Esophagus muscularis mucosa (tissue), 4 donors: ENCODE measurements at places on chromosomes 5 and 9.
A peak's percentile ranks its signal among the peaks of the same experiment; 100 is the strongest.

- no peaks in the 10 kb centered on the region for H3K27me3 ChIP-seq
- H3K27ac ChIP-seq = no peak overlapping the region
- DNase-seq = no peak
- H3K4me3 ChIP-seq = no peak overlapping the region
- no peaks in the 10 kb centered on the region for H3K36me3 ChIP-seq
Measured at GRCh38 chr9:98124637-98125426, 5.8 kb upstream of the TRIM14 start.

DNA sequence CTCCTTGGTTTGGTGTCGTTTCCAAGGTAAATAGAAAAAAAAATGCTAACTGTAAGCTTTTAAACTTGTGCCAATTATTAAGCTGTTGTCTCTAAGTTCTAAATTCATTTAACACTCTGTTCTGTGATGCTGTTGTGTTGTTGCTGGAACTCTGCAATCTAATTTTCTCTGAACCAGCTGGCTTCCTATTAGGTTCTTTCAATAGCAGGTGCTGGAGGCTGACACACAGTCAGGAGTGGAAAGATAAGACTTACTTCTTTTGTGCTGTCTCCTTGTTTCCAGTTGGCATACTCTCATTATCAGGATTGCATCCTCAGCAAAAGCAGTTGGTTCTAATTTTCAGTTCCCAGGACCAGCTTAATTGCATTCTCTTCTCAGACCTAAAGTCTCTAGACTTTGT lies 1252.6 kb upstream of the NUDT12 start:
- no peaks in the 10 kb centered on the region for H3K4me1 ChIP-seq
- no peak for DNase-seq
- H3K27me3 ChIP-seq = no peaks in the 10 kb centered on the region
- H3K36me3 ChIP-seq = no peaks in the 10 kb centered on the region
- H3K4me3 ChIP-seq = no peak overlapping the region

GRCh38 chr5:91850031-91850430 lies 466.9 kb upstream of the ARRDC3 start:
- DNase-seq = no peak
- H3K27me3 ChIP-seq = no peaks in the 10 kb centered on the region
- no peak overlapping the region for H3K4me3 ChIP-seq

DNA sequence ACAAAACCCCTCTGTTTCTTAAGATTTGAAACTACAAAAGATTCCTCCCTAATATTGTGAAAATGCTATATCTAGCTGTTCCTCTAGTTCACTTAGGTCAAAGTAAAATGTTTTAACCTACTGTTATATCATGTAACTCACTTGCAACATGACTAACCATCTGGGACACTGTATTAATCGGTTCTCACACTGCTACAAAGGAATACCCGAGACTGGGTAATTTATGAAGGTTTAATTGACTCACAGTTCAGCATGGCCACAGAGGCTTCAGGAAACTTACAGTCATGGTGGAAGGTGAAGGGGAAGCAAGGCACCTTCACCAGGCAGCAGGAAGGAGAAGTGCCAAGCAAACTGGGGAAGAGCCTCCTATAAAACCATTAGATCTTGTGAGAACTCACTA lies 34.7 kb downstream of the DIMT1 start:
- peaks cover 40% of the 10 kb centered on the region for H3K36me3 ChIP-seq
- DNase-seq = no peak
- no peaks in the 10 kb centered on the region for H3K27me3 ChIP-seq
- H3K4me3 ChIP-seq = no peak overlapping the region
- H3K27ac ChIP-seq = no peak overlapping the region

DNA sequence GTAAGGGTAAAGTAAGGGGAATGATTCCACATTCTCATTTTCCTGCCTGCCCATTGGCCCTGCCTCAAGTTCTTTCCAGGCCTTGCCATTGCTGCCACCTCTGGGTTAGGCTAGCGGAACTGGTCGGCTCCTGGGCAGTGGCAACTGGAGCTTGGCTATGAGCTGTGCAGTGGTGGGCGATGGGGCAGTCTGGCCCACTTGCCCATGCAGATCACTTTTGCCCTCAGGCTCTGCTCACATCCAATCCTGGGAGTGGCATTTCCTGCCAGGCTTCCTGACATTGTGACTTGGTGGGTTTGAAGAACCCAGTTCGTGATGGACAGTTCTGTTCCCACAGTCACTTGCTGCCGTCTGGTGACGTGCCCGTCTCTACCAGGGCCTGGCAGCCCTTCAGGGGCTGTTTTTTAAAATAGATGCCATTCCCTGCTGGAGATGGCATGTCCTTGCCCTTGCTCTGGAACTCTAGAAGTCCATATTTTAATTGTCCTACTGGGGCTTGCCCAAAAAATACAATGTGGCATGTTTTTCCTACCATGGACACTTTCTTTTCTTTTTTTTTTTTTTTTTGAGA lies 86.1 kb downstream of the FGF18 start:
- H3K4me1 ChIP-seq = no peaks in the 10 kb centered on the region
- no peaks in the 10 kb centered on the region for H3K36me3 ChIP-seq
- H3K4me3 ChIP-seq = no peak overlapping the region
- H3K27ac ChIP-seq = no peak overlapping the region
- DNase-seq = no peak

- H3K4me3 ChIP-seq = no peak overlapping the region
- no peak overlapping the region for H3K27ac ChIP-seq
- DNase-seq = no peak
- no peaks in the 10 kb centered on the region for H3K4me1 ChIP-seq
- H3K36me3 ChIP-seq = no peaks in the 10 kb centered on the region
- no peaks in the 10 kb centered on the region for H3K27me3 ChIP-seq
Measured at GRCh38 chr5:78920604-78921003, 64.5 kb downstream of the ARSB start.

DNA sequence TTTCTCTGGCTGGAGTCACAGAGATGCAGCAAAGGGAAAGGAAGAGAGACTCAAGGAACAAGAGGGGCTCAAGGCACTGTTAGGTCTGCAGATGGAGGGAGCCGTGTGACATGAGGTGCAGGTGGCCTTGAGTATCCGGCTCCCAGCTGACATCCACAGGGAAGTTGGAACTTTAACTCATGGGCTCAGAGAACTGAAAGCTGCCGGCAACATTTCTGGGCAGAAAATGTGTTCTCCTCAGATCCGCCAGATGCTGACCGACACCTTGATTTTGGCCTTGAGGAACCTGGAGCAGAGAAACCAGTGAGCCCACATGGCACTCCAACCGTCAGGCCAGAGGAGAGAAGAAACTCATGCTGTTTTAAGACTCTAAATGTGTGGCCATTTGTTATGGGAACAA lies 258.1 kb upstream of the IRX2 start:
- DNase-seq = no peak
- H3K27ac ChIP-seq = no peak overlapping the region
- no peaks in the 10 kb centered on the region for H3K27me3 ChIP-seq
- no peaks in the 10 kb centered on the region for H3K36me3 ChIP-seq
- no peak overlapping the region for H3K4me3 ChIP-seq

DNA sequence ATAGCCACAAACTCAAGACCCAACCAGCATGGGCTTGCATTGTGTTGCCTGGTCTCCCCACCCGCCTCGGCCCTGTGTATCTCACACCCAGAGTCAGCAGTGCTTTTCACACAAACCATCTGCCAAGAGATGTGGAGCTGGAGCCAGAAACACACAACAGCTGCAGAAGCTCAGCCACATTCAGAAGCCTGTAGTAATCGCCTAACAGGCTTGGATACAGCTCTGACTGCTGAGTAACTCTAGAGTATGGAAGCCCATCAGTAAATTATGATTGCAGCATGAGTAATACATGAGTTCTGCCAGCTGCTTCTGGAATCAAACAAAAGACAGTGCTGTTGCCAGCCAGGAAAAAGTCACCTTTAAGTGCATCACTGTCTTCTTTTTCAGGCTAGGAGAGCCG lies 16.0 kb downstream of the TEK start:
- H3K4me1 ChIP-seq = peaks cover 29% of the 10 kb centered on the region
- H3K4me3 ChIP-seq = no peak overlapping the region
- DNase-seq = no peak
- peak overlapping the region; percentile 43 for H3K27ac ChIP-seq
- H3K27me3 ChIP-seq = no peaks in the 10 kb centered on the region

DNA sequence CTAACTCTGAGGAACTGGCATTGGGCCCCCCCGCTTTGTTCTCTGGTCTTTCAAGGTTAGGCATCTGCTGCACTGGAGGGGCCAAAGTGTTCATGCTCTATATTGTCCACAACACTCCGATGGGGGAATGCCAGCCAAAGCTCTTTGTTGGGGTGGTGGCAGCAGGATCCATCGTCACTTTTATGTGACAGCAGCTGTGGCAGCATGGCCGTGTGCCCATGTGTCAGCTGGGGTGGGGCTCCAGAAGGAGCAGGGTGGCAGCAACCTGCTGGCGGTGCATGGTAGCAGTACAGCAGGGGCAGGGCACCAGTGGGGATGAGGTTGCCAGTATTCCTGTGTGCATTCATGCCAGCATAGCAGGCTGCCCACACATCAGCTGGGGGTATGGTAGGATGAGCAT lies 28.2 kb downstream of the ITGA2 start:
- no peak overlapping the region for H3K27ac ChIP-seq
- DNase-seq = no peak
- no peaks in the 10 kb centered on the region for H3K4me1 ChIP-seq
- H3K36me3 ChIP-seq = no peaks in the 10 kb centered on the region
- H3K4me3 ChIP-seq = no peak overlapping the region

GRCh38 chr9:126435105-126435504 lies 108.5 kb downstream of the MVB12B start:
- no peak for DNase-seq
- no peak overlapping the region for H3K4me3 ChIP-seq
- H3K27ac ChIP-seq = no peak overlapping the region
- no peaks in the 10 kb centered on the region for H3K27me3 ChIP-seq
- H3K36me3 ChIP-seq = peaks cover 42% of the 10 kb centered on the region
- no peaks in the 10 kb centered on the region for H3K4me1 ChIP-seq

- H3K4me3 ChIP-seq = no peak overlapping the region
- peaks cover 9% of the 10 kb centered on the region for H3K4me1 ChIP-seq
- peak; percentile 70 for DNase-seq
- H3K27me3 ChIP-seq = no peaks in the 10 kb centered on the region
- H3K36me3 ChIP-seq = no peaks in the 10 kb centered on the region
Measured at GRCh38 chr5:153573326-153574033, 83.0 kb downstream of the GRIA1 start.

- no peaks in the 10 kb centered on the region for H3K36me3 ChIP-seq
- DNase-seq = no peak
- H3K4me1 ChIP-seq = peaks cover 5% of the 10 kb centered on the region
- H3K4me3 ChIP-seq = no peak overlapping the region
Measured at GRCh38 chr5:172564883-172565282, 76.2 kb upstream of the NEURL1B start.

DNA sequence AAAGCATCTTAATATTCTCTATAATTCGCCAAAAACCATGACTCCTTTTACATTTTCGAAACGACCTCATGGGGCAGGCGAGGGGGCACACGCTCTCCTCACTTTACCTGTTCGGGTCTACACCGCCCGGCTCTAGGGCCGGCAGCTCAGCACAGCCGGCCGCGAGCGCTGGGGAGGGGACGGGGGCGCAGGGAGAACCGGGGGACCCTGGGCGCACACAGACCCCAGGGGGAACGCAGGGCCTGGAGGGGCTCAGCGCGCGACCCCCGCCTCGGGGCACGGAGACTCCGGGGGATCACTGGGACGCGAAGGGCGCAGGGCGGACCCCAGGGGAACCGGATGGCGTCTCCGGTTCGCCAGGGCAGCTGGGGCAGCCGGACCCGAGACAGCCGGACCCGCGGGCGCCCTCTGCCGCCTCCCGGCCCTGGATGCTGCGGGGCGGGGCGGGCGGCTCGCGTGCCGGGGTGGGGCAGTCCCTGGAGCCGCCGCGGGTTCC lies at the start of gene AHRR:
Gene AHRR, plus strand, starts transcription at position 485 of the 496 bp plus-strand sequence. CDS start 22,189 bp downstream, outside the sequence.
- H3K27me3 ChIP-seq = peaks cover 77% of the 10 kb centered on the region
- peak within 1 kb of the TSS; percentile 52 for H3K4me3 ChIP-seq
- H3K27ac ChIP-seq = no peak within 1 kb of the TSS
- DNase-seq = no peak
- H3K36me3 ChIP-seq = peaks cover 9% of the 10 kb centered on the region
- H3K4me1 ChIP-seq = peaks cover 17% of the 10 kb centered on the region

- no peak for DNase-seq
- no peaks in the 10 kb centered on the region for H3K36me3 ChIP-seq
- H3K27ac ChIP-seq = no peak overlapping the region
- H3K27me3 ChIP-seq = no peaks in the 10 kb centered on the region
Measured at GRCh38 chr5:78829811-78830527, 155.1 kb downstream of the ARSB start.

DNA sequence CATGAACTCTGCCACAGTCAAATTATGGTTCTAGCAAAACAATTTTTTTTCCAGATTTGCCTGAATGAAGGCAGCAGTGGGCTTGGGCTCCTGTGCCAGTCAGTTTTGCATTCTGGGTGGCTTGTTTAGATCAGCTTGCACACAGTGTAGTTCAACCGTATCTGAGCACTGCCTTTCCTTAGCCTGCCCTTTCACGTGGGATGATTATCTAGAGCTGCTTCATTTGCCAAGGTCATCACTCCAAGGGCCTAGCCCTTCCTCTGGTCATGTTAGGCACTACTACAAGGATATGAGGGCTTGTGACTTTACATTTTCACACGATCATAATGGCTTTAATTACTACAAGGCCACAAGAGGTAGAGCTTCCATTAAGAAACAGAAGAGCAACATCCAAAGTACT lies 150.6 kb upstream of the EFNA5 start:
- no peaks in the 10 kb centered on the region for H3K36me3 ChIP-seq
- H3K27ac ChIP-seq = no peak overlapping the region
- no peaks in the 10 kb centered on the region for H3K4me1 ChIP-seq
- no peaks in the 10 kb centered on the region for H3K27me3 ChIP-seq
- H3K4me3 ChIP-seq = no peak overlapping the region
- DNase-seq = no peak

- no peaks in the 10 kb centered on the region for H3K27me3 ChIP-seq
- H3K4me1 ChIP-seq = no peaks in the 10 kb centered on the region
- H3K36me3 ChIP-seq = no peaks in the 10 kb centered on the region
- no peak overlapping the region for H3K27ac ChIP-seq
- H3K4me3 ChIP-seq = no peak overlapping the region
- DNase-seq = no peak
Measured at GRCh38 chr9:72217306-72217842, 68.1 kb downstream of the GDA start.

DNA sequence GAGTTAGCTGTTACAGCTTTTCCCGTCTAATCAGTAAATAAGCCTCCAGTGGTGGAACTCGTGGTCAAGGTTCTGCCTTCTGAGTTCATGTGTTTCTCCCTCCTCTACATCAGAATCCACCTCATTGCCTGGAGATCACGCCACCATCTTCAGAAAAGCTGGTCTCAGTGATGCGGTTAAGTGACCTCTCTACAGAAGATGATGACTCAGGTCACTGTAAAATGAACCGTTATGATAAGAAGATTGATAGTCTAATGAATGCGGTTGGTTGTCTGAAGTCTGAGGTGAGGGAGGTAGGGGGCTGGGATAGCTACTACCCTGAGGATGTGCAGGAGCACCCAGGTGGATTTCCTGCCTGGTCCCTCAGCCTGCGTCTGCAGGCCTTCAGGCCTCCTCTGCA lies 13.3 kb downstream of the ODF2 start:
- no peak for DNase-seq
- H3K27me3 ChIP-seq = no peaks in the 10 kb centered on the region
- no peaks in the 10 kb centered on the region for H3K4me1 ChIP-seq
- no peak overlapping the region for H3K4me3 ChIP-seq
- H3K36me3 ChIP-seq = peaks cover 41% of the 10 kb centered on the region
